ENCODE measurements at places on chromosomes 7 and 10.

DNA sequence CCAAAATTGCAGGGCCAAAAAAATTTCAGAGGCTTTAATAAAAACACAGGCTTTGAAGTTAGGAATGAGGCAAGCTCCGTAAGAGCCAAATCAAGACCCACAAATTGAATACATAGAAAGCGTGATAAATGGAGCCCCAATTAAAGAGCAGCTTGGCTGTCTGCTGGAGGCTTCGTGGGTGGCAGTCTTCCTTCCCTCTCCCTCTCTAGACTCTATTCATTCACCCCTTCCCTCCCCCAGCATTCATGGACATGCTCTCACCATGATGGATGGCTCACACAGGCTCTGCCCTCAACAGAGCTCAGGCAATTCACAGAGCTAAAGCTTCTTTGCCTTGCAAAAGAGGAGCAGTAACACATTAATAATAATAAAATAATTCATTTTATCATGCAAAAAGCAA, 214.1 kb downstream of the HERPUD2 start:
- no peak for DNase-seq

- no peak for DNase-seq
These were observed 98.3 kb downstream of the TMEM130 start for GRCh38 chr7:98771519-98771918.

DNA sequence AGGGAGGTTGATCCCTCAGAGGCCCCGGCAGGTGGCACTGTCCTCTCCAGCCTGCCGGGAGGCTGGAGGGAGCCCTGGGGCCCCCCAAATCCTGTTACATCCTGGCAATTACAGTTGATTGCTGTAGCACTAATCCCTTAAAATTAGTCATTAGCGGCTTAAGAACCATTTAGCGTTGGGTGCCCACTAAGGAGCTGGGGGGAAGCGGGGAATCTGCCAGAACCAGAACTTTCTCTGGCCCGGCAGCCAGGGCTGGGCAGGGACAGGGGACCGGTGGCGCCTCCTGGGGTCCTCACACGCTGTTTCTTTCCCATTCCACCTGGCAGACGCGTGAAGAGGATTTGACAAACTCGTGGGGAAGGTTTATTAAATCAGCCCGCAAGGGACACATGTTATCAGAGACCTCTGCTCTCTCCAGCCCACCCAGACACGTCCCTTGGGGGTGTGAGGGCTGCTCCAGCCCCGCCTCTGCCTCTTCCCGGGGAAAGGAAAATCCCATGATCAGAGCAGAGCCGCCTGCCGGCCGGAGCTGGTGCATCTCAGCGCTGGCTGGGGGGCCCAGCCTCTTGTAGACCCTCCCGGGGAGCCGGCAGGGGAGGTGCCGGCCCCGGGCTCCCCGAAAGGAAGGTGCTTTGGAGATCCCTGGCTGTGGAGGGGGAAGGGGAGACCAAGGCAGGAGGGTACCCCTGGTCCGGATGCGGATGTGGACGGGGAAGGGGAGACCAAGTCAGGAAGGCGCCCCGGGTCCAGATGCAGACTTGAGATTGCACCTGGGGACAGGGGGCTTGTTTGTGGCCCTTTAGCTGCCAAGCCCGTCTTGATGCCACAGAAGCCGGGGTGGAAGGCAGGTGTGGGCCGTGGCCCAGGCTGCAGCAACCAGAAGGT, 142.7 kb downstream of the ELFN1 start:
- no peak for DNase-seq

GRCh38 chr10:60082744-60083344, 176.5 kb upstream of the CCDC6 start:
- no peak for DNase-seq

- no peak for DNase-seq
These were observed 46.0 kb upstream of the CDK1 start for GRCh38 chr10:60732198-60732806.

DNA sequence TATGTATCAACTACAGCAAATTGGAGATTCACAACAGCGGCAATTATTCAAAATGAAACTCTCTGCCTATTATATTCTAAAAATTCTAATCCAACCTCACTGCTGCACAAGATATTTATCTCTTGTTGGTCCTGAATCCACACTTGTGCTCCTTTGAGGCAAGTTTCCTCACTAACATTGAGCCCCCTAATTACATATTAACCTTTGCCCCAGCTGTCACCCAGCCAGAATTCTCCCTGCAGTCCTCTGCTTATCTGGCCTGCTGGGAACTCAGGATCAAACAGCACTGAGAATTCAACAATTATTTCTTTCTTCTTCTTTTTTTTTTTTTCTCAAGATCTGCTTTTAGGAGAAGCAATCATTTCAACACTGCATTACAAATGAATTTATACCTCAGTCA, 21.5 kb upstream of the PLAC9 start:
- no peak for DNase-seq

GRCh38 chr7:127254163-127254684, 1.5 kb upstream of the GRM8 start:
- DNase-seq: no peak

- no peak for DNase-seq
These were observed 317.4 kb downstream of the EXOC4 start for GRCh38 chr7:133570321-133570720.

DNA sequence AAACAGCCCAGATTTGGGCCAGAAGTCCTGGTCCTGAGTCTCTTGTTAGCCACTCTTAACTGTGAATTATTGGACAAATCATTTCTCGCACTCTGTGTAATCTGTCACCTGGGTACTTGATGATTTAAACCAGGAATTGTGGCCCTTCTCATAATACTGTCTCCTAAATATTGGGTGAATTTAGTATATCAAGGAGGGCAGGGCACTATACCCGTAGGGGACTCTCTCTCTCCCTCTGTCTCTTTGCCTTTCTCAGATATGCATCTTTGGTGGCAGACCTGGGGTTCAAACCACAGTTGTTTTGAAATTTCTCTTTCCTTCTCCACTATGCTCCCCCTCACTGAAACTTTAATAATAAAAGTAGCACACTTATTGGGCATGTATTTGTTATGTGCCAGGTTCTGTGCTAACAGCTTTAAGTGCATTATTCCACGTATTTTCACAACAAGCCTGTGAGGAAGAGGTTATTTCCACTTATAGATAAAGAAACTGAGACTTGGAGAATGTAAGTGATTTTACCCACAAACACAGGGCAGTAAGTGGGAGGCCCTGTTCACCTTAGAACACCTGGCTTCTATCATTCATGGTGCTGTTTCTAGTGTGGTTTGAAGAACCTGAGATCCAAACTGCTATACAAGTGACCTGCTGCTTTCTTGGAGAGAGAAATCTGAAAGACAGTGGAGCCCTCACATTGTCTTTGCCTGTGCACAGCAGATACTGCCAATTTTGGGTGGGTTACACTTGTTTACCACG, 11.8 kb downstream of the FAS start:
- no peak for DNase-seq

DNA sequence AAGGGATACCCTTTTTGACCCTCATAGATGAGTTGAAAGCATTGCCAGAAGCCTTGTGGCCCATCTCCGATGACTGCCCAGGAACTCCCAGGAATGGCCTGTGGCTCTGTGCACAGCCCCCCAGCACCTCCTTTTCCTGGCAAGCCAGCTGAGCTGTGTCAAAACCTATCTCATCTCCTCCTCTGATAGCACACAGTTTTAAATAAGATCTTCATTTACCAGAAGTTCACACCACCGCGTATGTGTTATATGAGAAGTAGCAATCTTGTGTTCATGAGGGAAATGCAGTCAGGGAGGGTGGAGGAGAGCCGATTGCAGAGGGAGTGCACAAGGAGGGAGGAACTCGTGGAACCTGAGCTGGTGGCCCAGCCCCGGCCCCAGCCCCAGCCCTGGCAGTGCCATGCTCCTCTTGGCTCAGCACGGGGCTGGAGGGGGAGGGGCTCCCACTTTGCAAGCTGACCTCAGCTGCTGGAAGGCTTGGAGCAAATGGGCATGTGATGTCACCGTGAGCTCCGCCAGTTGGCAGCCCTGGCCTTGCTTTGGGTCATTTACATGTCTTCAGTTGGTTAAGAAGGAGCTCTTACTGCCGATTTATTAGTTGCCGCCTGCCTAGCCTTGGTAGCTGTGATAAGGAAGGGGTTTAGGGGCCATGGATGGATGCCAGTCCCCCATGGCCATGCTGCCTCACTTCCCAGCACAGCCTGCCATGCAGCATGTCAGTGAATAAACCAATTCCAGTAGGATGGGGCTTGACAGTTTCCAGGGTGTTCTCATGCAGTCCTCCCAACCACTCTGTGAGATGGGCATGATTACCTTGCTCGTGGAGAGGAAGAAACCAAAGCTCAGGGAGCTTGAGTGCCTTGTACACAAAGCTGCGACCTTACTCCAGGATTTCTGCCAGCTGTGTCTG, 20.0 kb downstream of the UNC5B start:
- no peak for DNase-seq

DNA sequence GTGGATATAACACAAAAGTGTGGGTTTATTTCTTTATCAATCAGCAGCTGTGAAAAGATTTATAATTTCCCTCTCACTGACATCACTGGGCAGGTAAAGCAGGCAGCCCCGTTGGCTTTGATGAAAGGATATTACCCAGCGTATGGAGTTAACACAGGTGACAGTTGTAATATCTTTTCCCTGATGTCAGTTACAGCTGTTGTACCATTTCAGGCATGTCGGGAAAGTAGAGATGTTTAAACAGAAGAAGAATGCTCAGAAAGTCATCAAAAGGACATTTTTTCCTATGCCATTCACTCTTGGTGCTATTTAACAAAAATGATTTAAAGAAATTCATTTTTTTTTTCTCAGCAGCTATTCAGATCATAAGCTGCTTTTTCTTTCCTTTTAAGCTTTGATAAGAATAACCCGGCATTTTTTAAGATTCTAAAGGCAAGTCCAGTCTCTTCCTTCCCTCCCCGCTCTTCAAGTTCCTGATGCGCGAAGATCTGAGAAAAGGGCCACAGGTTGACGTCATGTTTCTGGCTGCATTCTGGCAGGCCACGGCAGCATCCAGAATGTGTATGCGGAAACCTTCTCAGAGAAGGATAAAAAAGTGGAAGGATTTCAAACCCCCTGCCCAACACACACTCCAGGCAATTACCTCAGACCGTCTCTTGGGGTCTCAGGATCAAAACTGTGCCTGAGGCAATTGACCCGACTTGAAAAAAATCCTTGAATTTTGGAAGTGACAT, 32.5 kb upstream of the ADAM12 start:
- DNase-seq: no peak

GRCh38 chr7:11221984-11222383, 248.3 kb downstream of the PHF14 start:
- DNase-seq: no peak

GRCh38 chr7:18859318-18859717, 258.1 kb downstream of the TWIST1 start:
- DNase-seq: no peak

GRCh38 chr10:114694752-114695151, 36.7 kb upstream of the ABLIM1 start:
- DNase-seq: peak; percentile 36

DNA sequence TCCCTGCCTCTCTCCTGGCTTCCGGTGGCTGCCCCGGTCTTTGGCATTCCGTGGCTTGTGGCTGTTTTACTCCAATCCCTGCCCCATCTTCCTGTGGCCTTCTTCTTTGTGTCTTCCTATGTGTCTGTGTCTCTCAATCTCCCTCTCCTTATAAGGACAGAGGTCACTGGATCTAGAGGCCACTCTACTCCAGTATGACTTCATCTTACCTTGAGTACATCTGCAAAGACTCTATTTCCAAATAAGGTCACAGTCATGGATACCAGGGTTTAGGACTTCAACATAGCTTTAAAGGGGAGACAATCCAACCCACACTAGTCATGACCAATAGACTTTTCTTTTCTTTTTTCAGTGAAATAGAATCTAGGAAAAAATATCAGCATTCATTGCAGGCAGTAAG, 153.3 kb upstream of the INSYN2A start:
- DNase-seq: no peak

- no peak for DNase-seq
These were observed 156.2 kb downstream of the LRRC4 start for GRCh38 chr7:127874951-127875608.

- no peak for DNase-seq
These were observed 33.9 kb downstream of the STOX1 start for GRCh38 chr10:68861253-68861652.

GRCh38 chr10:16996530-16996964, 133.1 kb downstream of the CUBN start:
- DNase-seq: no peak

DNA sequence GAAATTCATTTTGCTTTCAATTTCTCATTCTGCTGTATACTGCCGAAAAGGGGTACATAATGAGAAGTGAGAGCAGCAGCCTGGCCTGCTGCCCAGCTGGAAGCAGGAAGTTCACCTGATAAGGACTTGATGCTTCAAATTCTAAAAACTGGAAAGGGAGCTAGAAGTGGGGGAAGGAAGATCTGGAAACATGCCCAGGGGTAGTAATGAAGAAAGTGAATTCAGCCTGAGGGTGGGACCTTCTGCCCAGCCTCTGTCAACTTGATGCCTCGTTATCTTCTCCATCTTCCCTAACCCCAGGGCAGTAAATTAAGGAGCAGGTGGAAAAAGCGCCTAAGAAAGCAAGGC, 69.4 kb downstream of the ARMH3 start:
- no peak for DNase-seq

DNA sequence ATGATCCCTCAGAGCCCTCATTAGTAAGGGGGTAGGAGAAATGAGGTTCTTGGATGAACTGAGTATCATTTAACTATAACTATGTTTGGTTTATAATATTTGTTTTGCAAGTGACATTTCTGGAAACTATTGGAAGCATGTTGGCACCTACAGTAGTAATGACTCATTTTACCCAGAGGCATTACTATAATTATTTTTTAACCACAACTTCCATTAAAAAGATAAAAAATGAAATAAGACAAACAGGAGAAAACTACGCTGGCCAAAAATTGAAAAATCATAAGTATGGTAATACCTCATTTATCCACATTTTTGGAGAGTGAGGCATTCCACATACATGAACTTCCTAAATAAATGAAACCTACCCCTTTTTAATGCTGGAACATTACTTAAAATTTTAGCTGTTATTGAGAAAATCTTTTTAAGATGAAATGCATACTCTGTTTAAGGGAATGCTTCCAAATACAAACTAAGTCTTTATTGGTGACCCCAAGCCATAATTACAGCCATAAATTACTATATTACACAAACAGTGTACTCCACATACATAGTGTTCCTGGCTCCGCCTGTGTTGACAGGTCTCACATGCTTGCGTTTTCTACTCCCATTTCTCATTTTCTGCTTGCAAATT, 84.6 kb upstream of the CAPZA2 start:
- no peak for DNase-seq

DNA sequence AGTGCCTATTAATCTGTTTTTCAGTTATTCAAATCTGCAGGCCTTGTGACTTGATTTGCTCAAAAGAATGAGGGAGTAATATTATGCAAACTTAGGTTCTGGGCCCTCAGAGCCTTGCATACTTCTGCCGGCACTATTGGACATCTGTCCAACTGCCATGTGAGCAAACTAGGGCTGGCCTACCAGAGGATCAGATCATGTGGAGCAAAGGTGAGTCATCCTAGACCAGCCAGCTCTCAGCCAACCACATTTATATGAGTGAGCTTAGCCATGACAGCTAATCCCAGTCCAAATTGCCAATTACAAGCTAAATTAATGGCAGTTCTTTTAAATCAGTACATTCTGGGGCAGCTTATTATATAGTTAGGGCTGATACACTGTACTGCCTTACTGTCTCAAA, 69.6 kb downstream of the SDHAF3 start:
- DNase-seq: no peak

- DNase-seq: no peak
These were observed 590.4 kb upstream of the PFKP start for GRCh38 chr10:2476812-2477553.
